Diencephalon (tissue), 1 donor: ENCODE measurements at places on chromosomes 2 and 18. TPM values are rescaled to one million over a fixed set of nuclear protein-coding genes. Genes with fewer than 3 reads are reported as not detected.

Gene METTL4
- 18.7 TPM for total RNA-seq

Gene IL1F10
- not detected for total RNA-seq

Gene PLEK
- 3.7 TPM for total RNA-seq

Gene FAM110C
- 2.3 TPM for total RNA-seq

Gene IL18RAP
- total RNA-seq: not detected

Gene CLEC4F
- total RNA-seq: not detected

Gene IL36B
- total RNA-seq: not detected
